Stimulated activated CD8-positive, alpha-beta memory T cell treated with anti-CD3 and anti-CD28 coated beads, Interleukin-12 subunit alpha, Interleukin-12 subunit beta, amount 100 ng/mL, for 1 hour (primary cell): ENCODE measurements at places on chromosomes 3 and 15.
A peak's percentile ranks its signal among the peaks of the same experiment; 100 is the strongest.

- no peak for DNase-seq
Measured at GRCh38 chr15:91100814-91101607, 954 bp downstream of the SV2B start.

GRCh38 chr3:100151024-100151707 lies 36.9 kb upstream of the FILIP1L start:
- no peak for DNase-seq

GRCh38 chr15:71136159-71136783 lies 21.0 kb downstream of the THSD4 start:
- DNase-seq: no peak

GRCh38 chr3:9021271-9022009 lies 58.2 kb upstream of the RAD18 start:
- no peak for DNase-seq

DNA sequence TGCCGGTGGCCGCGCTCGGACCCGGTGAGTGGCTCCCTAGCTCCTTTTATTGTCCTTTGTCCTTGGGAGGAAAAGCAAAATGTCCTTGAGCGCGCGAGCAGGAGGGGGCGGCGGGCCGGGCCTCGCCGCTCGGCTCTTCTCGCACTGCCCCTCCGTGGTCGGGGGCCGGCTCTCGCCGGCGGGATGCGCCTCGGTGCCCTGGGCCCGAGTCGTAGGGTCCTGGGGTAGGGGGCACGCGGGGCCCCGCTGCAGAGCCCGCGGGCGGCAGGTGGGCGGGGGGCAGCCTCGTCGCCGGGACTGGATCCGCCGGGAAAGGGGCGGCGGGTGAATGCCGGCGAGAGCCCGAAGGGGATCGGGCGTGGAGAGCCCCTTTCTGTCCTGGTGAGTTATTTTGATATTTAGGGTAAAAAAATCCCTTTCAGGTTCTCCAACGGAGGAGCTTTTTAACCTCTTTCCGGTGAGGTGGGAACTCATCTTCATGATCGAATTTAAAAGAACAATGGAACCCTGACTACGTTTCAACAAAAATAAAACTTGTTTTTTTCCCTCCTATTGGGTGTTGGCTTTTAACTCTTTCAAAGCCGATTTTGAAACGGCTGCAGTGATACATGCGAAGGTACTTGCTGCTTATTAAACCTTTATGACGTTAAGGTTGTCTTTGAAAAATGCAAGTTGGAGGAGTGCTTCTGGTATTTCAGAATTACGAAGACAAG lies 16.8 kb upstream of the CHD2 start:
- DNase-seq: no peak

DNA sequence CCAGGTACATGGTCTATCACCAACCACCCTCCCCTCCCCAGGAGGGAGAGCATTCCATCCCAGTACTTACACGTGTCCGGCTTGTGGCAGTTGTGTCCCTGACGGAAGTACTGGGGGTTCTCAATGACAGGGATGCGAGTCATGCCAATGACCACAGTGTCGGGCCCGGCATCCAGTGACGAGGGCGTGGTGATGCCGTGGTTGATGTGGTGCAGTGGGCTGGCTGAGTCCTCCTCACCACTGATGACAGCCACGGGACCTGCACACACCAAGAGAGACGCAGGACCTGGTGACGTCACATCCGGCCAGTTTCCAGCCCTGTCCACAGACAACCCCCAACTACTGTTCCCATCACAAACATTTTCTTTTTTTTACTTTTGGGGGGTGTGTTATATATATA lies 223.8 kb downstream of the NTRK3 start:
- no peak for DNase-seq

DNA sequence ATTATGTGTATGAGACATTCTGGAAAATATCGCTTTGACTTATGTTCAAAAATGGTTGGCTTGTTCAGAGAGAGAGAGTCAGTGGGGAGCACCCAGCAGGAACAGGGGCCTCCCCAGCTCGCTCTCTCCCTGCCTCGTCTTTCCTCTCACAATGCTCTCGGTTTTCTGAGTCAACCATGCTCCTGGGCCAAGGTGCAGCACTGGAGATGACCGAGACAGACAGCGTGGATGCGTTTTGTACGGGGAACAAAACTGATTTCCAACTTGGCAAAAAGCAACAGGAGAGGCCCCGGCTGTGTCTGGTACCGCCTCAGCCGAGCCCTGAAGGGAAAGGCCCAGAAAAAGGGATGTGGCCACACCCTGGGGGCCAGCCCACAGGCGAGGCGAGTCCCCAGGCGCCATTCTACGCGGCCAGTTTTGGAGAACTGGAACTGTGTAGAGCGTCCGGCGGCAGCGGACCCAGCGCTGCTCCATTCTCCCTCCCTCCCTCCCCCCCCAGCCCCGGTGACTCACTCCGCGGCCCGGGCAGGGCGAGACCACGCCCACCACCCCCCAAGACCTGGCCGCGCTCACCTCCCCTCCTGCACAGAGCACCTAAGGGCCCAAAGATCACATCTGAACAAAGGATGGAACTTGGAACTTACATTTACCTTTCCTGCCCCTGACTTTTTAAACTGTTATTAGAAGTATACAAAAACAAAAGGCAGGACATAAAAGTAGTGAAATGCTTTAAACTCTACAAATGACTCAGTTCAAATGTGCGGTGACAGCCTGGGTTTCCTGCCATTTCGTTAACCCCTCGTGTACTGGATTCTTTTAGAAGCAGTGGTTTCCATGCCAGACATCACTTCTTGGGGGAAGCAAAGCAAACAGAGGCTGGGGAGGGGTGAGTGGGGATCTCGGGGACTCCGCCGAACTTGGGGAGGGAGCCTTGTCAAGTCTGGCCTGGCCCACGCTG lies 12.7 kb downstream of the ATP10A start:
- peak; percentile 49 for DNase-seq

DNA sequence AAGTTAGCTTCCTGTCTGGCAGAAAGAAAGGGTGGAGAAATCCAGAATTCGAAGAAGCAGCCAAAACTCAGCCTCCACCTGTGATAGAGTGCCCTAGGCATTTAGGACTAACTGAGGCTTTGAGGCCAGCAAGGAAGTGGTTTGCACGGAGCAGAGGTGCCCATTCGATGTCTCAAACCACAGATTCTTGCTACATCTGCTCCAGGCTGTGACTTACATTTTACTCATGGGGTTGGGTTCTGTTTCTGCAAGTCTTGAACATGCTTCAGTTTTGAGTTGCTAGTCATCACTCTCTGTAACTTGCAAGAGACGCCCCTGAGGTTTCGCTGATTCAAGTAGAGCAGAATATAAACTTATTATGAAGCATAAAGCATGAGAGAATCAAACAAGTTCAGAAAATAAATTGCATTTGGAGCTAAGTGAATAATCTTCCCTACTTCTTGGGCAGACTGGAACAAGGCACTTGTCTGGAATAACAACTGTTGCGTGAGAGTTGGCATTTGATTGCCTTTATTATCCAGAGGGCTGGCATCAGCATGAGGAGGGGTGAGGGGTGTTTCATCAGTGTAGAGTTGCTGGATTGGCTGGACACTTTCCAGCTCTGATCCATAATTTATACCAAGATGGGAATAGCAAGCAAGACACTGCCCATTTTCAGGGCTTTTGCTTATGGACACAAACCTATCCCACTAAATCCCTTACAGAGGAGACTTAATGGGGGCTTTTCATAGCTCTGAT lies 256.5 kb downstream of the AGBL1 start:
- DNase-seq: no peak

DNA sequence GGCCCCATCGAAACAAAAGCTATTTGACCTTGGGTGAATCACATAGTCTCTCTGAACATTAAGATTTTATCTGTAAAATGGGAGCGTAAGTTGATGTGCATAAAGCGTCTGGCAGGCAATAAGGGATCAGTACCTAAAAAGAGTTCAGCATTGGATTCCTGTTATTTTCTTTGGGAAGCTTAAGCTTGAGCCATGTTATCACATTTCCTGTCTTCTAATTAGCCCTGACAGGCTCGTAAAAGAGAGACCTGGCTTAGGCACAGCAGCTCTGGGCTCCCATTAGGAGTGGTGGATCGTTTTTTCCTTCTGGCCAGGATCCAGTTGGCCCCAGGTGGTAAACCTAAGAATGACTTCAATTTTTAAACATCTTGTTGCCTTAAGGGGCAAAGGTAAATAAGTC lies 26.0 kb upstream of the CA12 start:
- no peak for DNase-seq

DNA sequence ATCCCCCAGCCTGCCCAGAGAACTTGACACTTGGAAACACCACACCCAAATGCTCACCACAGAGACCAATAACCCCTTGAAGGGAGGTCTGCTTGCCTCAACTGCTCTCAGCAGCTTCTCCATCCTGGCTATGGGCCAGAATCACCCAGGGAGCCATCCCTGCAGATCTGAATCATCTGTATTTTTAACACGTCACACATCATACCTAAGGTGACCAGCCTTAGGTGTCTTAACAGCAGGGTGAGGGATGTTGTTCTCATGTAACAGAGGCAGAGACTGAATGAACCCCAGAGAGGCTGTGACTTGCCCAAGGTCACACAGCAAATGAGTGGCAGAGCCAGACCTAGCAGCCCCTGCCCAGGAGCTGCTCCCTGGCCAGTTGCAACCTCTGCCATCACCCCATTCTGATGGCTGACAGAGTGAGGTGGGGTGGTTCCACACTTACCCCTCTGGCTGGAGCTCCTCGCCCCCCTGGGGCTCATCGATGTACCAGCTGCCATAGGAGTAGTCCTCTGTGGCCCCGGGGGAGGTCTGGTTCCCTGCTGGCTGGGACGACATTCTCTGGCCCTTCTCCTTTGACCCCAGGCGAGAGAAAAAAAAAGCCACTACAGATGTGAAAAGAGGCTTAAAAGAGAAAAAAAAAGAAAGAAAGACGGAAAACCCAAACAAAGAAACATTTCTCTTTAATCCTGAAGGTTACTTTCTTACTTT lies 722 bp downstream of the STRA6 start:
- no peak for DNase-seq

DNA sequence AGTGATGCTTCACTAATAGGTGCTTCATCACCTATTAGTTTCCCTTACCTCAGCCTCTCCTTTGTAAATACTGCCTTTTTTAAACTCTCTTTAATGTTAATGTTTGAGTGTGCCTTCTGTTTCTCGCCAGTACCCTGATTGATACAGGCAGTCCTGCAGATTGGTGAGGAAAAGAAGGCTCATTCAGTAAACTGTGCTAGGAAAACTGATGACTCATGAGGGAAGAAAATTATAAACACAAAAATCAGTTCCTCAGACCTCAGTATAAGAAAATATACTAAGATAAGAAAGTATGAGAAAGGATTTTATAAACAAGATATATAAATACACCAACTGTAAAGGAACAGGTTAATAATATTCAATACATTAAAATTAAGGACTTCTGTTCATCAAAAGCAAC lies 54.8 kb upstream of the OXTR start:
- no peak for DNase-seq

GRCh38 chr15:43067717-43068461 lies 37.9 kb downstream of the UBR1 start:
- no peak for DNase-seq

GRCh38 chr3:59411186-59411585 lies 361.4 kb upstream of the CFAP20DC start:
- DNase-seq: no peak

DNA sequence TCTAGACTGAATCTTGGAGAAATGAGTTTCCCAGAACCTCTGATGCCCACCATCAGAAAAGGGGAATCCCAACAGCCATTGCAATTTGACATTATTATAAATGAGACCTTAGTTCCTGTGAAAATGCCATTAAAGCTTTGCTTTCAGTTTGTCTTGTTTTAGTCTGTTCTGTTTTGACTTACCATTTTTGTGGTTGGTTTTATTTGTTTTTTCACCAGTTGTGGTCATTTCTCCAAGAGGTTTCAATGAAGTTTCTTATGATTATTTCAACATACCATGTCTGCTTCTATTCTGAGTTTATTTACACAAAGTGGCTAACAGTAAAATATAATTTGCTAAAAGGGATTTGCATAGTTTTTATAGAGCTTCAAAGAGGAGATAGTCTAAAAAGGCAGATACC lies 175.0 kb upstream of the MCTP2 start:
- DNase-seq: no peak

DNA sequence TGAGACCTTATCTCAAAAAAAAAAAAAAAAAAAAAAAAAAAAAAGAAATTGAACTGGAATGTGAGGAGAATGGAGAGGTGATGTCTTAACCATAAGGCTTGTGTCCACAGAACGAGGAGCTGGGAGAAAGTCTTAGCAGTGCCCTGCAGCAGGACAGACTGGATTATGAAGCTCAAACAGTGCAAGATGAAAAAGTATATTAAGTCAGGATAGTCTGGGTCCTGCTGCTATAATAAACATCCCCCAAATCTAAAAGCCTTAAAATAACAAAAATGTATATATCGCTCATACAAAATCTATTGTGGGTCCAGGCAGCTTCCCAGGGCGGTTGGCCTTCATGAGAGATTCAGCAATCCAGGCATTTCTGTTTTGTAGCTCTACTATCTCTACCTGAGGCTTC lies 175.5 kb downstream of the RAB11A start:
- no peak for DNase-seq

DNA sequence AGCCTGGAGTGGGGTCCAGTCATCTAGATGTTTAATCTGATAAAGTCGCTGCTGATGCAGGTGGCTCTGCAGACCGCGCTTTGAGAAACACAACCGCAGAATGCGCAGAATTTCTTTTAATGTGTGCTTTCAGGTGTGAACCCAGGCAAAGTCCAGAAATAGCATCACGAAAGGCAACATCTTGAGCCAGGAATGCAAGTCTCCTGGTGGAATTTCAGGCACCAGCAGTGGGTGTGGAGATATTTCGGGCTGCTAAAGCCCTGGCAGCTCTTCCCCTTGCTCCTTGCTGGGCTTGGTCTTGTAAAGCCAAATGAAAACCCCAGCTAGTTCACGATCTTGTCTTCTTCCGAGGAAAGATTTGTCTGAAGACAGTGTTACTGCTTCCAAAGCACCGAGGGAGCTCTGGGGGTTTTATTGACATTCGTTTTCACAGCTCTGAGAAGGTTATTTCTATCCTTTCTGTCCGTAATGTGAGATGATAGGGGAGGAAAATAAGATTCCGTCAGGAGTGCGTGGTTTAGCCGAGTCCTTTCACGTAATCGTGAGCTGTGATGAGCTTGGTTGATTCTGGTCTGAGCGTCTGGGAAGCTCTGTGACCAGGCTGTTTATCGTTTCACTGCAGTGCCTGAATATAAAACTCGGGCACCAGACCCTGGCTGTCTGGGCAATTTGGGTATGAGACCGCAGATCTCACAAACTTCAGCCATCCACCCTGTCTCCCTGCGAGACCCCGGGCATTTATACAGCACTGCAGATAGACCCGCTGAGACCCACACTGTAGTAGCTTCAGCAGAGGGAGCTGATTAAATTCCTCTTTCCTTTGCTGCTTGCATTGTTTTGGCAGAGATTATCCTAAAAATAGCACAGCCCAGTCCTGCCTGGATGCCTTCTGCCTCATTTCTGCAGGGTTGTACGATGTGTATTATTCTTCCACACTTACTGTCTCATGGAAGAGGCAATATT lies 67.0 kb upstream of the SLC25A26 start:
- DNase-seq: no peak
